ENCODE measurements at places on chromosomes 12 and 14. TPM values are rescaled to one million over a fixed set of nuclear protein-coding genes. Genes with fewer than 3 reads are reported as not detected.

- no peak for DNase-seq
- peaks cover 8% of the 10 kb centered on the region for H3K27me3 ChIP-seq
- H3K4me3 ChIP-seq = no peak overlapping the region
- no peaks in the 10 kb centered on the region for H3K4me1 ChIP-seq
- no peak overlapping the region for H3K27ac ChIP-seq
- H3K36me3 ChIP-seq = no peaks in the 10 kb centered on the region
These were observed 337.9 kb downstream of the AACS start for GRCh38 chr12:125402874-125403789.

- no peak overlapping the region for H3K27ac ChIP-seq
- DNase-seq = peak; percentile 56
- peaks cover 10% of the 10 kb centered on the region for H3K27me3 ChIP-seq
- H3K36me3 ChIP-seq = no peaks in the 10 kb centered on the region
- H3K4me3 ChIP-seq = no peak overlapping the region
These were observed 525.4 kb downstream of the TMEM121 start for GRCh38 chr14:106051796-106052195.

- no peaks in the 10 kb centered on the region for H3K36me3 ChIP-seq
- no peaks in the 10 kb centered on the region for H3K27me3 ChIP-seq
- no peak overlapping the region for H3K4me3 ChIP-seq
- no peaks in the 10 kb centered on the region for H3K4me1 ChIP-seq
- no peak for DNase-seq
These were observed 345.2 kb upstream of the KITLG start for GRCh38 chr12:88925454-88925853.

DNA sequence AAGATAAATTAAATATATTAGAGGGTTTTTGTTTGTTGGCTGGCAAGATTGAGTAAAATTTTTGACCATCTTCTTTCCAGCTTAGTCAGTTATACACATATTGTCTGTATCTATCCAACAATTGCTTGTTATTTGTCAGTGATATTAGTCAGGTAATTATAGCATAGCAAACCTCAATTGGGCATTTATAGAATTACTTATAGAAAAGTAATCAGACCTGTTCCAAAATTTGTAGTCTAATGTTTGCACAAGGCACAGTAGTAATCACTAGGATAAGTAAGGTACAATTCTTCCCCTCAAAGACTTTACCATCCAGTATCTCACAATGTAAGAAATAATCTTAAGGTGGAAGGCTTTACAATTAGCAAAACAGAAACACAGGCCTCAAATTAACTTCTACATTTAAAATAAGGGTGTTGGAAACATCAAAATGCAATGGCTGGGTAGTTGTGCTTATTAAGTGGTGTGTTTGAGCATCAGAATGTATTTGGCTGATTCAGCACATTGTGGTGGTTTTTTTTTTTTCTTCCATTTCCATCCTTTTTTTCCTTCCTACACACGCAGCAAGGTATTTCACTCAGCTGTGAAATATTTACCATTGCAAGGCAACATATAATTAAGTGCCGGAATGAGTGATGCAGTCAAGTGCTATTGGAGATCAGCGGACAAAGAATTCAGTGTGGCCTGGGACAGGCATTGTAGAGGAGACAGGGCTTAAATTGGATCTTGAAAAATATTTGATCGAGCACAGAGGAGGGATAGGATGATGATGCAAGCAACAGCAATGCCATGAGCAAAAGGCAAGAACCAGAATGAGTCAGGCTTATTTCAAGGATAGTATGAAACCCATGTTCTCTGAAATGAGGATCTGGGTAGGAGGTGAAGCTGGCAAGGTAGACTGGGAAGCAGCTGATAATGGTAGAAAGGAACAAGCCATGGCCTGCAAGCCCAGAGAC is 178.2 kb downstream of the AKAP6 start:
- peaks cover 2% of the 10 kb centered on the region for H3K4me1 ChIP-seq
- no peak overlapping the region for H3K27ac ChIP-seq
- no peaks in the 10 kb centered on the region for H3K36me3 ChIP-seq

DNA sequence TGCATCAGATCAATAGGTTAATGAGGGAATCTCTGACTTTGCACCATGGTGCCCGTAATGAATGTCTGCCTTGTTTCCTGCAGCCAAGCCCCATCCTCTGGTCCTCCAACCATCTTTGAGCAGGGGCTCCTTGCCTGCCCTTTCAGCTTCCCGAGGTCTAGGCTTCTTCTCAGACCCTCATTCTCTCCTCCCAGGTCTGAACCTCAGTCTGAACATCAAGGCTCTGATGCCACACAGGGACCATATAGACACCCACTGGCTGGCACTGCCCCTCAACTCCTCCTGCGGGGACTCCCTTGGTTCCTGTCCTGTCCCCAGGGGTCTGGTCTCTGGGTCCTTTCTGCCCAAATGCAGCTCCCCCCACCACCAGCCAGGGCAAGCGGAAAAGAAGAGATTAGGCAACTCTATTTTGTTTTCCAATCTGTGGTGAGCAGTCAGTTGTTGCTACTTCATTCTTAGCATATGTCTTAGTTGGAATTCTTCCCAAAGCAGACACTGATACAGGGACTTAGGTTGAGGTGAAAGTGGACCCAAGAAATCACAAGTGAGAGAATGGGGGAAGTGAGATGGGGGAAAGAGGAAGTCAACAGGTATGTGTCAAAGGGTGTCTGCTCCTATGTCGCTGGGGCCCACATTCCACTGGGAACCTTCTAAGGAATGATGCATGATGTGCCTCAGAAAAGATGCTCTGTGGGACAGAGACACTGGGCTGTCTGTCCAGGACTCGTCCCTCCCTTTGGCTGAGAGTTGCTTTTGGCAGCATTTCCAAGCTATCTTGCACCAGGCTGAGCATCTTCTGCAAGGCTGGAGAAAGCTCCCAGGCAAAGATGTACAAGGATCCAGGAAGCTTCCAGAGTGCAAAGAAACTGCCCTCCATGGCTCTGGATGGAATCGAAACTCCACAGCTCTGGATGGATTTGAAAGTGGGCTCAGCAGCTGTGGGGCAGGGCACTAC is 1096.5 kb upstream of the TMEM132C start:
- peaks cover 15% of the 10 kb centered on the region for H3K27me3 ChIP-seq
- no peak overlapping the region for H3K4me3 ChIP-seq
- no peak for DNase-seq
- no peaks in the 10 kb centered on the region for H3K36me3 ChIP-seq

Gene PRH2
- total RNA-seq = not detected

Gene KCNC2
- total RNA-seq = not detected

Gene SAMD15
- total RNA-seq = not detected

Data from activated naive CD4-positive, alpha-beta T cell treated with anti-CD3 and anti-CD28 coated beads for 36 hours (primary cell).